ENCODE measurements at places on chromosomes 6 and 20.

DNA sequence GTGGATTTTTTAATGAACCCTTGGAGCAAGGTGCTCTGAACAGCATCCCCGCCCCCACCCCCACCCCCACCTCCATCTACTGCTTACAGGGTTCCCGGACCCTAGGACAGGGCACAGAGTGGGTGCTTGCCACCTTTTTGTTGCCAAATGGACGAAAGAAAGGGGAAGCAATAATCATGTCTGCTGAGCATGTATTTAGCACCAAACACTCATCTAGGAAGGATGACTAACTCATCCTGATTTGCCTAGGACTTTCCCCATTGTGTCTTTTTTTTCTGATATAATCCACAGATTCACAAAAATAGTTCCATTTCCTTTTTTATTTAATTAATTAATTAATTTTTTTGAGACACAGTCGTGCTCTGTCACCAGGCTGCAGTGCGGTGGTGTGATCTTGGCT lies 1.2 kb upstream of the PLTP start:
- no peak for DNase-seq

DNA sequence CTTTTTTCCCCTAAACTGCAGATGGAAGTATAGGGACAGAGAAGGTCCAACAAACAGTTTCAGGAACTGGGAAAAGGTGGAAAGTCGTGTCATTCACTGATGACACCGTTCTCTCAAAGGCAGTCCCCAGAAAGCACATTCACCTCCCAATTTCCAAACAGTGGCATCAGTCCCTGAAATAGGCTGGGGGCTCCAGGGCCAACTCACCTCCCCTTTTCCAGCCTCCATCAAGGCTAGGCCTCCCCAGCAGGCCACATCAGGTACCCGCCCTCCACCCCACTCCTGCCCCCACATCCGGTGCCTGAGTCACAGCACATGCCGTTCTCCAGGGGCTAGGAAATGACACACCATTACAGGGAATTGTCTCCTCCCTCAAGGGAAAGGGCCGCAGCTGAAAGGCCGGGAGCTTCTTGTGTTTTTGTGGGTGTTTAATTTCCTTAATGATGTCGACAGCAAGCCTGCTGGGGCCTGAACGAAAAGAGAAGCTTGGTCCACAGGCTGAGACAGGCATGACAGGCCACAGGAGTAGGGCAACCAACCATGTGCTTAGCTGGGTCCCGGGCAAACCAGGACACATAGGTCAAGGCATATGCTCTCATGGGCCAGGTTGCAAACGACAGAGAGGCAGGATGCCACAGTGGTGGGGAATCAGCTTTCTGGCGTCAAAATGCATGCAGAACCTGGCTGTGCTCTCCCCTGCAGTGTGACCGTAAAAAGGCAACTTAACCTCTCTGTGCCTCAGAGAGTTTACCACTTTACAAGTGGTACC lies 39.2 kb downstream of the ZMYND8 start:
- DNase-seq = peak; percentile 66

- DNase-seq = no peak
Measured at GRCh38 chr6:148491638-148492251, 149.1 kb downstream of the SASH1 start.

DNA sequence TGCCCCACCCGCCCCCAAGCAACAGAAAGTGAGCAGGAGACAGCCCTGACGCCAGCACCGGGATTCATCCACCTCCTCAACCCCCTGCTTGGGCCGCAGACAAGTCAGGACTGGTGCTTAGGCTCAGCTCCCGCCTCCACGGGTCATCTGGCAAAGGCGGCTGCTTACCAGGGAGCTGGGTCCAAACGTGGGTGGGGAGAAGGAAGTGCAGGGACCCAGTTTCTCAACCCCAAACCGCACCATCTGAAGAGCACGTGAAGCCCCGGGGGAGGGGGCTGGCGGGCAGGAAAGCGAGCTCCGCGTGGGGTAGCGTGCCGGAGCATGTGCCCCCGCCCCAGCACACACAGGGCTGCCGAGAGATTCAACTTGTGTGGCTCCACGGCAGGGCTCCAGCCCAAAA lies 87.2 kb downstream of the BMP7 start:
- DNase-seq = no peak

DNA sequence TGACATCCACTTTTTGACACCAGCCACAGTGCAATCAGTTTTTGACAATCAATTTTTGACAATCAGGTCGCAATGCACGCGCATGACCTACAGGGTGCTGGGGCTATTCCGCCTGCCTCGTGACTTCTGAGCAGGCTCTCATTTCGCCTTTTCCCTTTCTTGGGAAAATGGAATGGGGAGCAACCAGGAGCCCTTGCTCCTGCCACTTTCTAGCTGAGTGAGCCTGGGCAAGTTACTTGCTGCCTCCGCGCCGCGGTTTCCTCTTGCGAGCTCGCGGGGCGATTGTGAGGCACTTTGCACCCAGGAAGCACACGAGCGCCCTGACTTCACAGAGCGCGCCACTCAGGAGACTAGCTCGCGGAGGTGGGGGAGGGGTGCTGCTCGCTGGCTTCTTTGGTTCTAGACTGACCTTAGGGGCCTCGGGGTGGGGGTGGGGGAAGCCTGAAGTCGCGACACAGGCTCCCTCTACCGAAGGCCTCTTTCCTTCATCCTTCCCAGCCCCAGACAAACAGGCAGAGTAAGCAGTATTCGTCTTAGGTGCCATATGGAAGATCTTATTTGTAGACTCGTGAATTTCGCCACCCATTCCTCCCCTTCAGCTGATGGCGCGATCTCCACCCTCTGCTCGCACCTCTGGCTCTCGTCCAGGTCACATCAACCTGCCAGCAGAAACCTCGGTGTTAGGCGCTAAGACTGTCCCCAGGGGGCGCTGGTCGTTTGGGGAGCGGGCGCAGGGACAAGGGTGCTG lies 4.6 kb downstream of the TP53TG5 start:
- peak; percentile 93 for DNase-seq

Data from mucosa of descending colon (tissue), 3 donors.